Stimulated activated CD8-positive, alpha-beta memory T cell treated with anti-CD3 and anti-CD28 coated beads, Interleukin-2, amount 100 ng/mL, for 1 hour (primary cell): ENCODE measurements at places on chromosomes 5 and 9.

GRCh38 chr9:19201899-19202891 lies 28.3 kb upstream of the DENND4C start:
- DNase-seq = no peak

DNA sequence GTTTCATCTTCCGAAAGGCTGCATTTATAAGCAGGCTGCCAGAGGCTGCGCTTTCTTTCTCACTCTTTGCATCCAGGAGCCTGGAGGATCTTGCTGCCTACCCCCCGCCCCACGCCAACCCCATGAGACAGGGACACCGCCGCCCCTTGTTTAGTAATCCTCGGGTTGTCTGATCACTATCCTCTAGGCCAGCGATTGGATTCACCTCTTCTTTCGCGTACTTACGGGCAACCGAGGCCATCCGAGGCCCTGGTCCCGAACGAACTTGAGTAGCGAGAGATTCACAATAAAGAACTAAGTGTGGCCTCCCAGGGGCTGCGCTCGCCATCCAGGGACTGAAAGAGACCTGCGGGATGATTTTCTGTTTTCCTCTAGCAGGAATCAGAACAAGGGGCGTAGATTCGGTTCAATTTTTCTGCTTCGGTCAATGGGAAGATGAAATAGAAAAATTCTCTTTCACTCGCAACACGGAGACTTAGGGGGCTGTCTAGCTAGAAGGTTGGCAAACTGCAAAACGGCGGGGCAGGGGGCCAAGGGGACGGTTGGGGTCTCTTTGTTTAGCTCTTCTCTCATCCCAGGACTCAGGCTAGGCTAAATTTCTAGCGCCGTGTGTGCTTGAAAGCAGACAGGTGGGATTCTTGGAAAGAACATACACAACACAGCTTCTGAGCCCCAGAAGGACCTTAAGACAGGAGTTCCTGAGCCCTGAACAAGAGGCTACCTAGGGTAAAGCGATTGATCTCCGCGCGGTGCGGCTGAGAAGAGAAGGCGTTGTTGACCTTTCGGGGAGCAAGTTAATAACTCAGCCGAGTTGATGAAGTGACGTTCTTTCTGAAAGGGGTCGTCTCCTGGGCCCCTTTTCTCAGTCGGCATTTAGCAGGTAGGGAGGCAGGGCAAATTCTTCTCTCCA lies 5.8 kb upstream of the ISL1 start:
- no peak for DNase-seq

DNA sequence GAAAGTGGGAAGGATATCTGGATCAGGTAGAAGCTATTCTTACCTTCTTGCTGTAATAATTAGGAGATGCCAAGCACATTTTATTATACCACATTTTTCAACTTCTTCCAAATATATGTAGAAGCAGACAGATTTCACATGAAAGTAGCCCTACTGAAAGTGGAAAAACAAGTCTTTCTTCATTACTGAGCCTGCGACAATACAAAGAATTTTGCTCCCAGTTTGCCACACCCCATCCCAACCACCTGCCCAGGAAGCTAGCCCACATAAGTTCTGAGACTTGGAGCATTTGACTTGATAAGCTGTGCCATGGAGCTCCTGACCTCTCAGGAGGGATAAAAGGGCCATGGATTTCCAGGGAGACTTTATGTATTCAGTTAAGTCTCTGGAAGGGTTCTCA lies 249.1 kb upstream of the ADCY2 start:
- no peak for DNase-seq

DNA sequence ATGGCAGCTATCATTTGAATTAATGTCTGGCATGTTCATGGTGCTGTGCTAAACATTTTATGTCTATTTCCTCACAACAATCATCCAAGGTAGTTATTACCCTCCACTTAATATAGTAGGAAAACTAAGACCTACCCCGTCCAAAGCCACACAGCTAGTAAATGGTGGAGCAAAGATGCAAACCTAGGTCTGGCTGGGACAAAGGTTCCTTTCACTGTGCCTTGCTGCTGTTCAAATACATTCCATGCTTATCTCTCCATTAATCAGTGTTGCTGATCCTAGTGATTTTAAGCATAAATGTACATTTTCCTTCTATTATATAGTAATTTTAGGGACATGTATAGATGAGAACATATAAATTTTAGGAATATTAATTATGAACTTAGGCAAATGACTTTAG lies 38.7 kb downstream of the CCDC125 start:
- no peak for DNase-seq

- DNase-seq = no peak
These were observed 182.2 kb downstream of the MAPKAP1 start for GRCh38 chr9:125524583-125525355.

DNA sequence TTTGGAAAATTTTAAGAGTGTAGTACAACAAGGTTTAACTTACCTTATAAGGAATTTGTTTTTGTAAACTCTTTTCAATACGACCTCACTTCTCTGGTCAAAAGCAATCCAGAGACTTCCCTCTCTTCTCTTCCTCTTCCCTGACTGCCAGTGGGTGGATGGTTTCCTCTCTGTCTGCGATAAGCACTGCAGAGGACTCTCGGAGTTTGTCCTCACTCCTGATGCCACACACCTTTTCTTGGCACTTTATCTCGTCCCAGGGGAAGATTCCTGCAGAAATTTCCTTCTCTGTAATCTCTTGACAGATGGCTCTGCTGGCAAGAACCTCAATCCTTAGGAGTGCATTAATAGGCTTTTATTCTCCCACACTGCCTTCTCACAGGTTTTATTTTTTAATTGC lies 641.6 kb downstream of the NR2F1-AS1 start:
- DNase-seq = no peak

DNA sequence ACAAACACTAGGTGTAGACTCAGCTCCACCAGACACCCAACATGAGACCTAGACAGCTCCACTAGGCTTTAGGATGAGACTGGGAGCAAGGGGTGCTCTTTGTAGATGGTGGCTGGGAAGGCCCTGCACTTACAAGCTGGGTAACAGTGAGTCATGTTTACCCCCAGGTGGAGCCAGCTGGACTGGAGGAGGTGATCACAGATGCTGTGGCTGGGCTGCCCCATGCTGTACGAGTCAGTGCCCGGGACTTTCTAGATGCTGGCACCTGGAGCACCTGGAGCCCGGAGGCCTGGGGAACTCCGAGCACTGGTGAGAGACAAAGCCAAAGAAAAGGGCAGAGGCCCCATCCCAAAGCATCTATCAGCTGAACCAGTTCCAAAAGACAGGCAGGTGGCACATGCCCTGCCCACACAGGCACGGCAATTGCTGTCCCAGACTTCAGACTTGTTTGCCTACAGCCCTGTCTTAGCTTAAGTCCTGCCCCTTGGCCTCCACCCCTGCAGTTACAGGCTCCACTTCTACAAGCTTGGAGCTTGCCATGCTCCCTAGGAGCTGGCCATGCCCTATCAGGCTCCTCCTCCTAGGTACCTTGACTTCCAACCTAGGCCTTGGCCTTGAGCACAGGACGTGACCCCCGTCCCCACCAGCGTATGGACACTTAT lies 2.7 kb downstream of the CCL27 start:
- no peak for DNase-seq
